NCI-H146 (cell line): ENCODE measurements at places on chromosomes 12 and 14.

DNA sequence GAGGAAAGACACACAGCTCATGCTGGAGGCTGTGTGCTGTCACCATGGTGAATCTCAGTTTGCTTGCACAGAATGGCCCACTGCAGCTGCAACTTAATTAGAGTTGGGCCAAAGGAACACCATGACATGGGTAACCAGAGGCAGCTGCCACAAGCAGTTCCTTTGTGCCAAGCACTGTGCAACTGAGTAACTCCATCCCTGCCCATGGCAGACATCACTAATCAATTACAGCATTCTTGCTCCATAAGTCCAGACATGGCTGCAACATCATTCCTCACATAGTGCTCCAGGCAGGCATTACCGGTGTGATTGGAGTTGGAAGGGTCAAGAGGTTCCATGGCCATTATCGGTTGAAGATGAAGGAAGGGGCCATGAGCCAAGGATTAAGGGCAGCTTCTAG is 207.0 kb downstream of the RBM19 start:
- DNase-seq: no peak

DNA sequence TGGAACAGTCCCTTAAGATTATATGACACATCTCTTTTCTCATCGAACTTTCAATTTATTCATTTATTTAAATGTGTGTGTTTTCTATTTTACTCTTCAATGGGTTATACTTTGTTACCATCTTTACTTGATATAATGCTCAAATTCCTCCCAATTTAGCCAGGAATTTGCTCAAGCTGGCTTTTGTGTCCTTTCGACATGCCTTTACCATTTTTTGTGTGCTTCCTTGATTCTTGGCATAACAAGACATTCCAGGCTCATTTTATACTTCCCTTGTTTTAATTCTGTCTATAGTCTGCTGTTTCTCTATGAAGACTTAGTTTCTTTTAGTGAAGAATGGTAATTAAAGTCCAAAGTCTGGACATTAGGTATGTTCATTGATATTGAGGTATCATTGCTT is 315.8 kb downstream of the AEBP2 start:
- no peak for DNase-seq

GRCh38 chr12:9070351-9070750 is 45.4 kb downstream of the A2M start:
- no peak for DNase-seq

GRCh38 chr12:97404543-97404942 is 58.1 kb upstream of the RMST start:
- DNase-seq: peak; percentile 61

DNA sequence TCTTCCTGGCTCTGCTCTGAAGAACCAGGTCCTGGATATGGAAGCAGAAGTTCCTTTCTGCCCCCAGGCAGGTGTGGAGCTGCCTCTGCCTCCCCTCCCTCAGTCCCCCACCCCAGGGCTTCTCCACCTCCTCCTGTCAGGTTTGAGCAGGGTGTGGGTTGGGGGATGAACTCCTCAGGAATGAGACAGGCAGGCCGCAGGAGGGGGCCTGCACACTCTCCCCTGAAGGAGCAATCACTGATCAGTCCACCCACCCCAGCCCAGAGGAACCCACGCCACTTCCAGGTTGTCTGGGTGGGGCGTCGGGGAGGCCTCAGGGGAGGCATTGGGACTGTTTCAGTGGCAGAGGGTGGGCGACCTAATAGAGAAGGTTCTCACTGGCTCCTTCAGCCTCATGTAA is 26.6 kb downstream of the FAIM2 start:
- DNase-seq: no peak

DNA sequence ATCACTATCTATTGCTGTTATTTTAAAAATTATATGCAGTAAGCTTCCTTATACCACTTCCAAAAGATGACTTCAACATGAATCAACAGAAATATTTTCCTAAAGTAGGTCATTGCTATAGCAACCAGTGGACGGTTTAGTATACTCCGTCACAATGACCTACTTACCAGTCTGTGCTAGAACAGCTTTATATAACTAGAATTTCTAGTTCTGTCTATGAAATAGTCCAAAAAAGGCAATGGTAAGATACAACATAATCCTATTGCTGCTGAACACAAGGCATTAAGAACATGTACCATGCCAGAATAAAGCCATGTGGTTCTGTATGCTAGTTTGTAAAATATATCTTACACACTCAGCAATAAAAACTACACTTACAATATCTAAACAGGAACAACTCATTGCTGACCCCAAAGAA is 40.7 kb upstream of the MTERF2 start:
- DNase-seq: peak; percentile 13

DNA sequence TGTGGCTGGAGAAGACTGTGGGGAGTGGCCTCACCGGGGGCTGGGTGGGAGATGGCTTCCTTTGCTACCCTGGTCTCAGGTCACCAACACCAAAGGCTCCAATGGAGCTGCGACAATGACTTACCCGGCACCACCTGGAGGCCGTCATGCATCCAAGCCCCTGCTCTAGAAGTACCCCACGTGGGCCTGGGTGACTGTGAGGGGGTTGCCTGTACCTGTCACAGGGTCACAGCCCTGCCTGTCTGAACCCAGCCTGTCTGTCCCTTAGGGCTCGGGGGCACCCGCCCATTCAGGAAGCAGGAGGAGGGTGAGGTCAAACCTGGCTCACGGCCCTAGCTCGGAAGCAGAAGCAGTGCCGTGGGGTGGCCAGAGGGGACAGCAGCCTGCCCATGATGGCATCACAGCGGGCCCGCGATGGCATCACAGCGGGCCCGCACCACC is 18.9 kb downstream of the ABCB9 start:
- no peak for DNase-seq

- DNase-seq: no peak
These were observed 56.0 kb downstream of the MDGA2 start for GRCh38 chr14:47619392-47619791.

DNA sequence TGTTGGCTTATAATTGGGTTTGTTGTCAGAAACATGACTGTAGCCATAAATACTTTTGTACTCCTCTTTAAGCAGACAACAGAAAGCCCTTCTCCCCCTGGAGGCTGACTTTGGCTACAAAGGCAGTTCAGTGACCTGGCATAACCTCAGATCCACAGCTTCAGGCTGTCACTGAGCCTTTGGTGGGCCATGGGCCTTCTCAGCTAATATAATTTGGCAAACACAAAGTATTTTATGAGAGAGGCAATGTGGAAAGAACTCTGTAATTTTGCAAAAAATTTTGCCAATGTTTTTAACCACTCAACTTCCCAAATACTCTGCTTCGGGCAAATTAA is 15.5 kb upstream of the MGP start:
- no peak for DNase-seq

DNA sequence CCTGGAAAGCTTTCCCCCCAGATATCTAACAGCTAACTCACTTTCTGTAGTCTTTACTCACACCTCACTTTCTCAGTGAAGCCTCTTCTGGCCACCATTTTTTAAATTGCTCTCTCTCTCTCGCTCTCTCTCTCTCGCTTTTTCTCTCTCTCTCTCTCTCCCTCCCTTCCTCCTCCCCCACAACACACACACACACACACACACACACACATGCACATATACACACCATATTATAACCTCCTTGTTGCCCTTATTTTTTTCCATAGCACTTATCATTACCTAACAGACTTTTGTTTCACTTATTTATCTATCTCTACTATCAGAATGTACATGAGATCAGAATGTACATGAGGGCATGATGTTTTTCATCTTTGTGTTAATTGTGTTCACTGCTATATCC is 156.8 kb downstream of the DUSP6 start:
- DNase-seq: no peak

GRCh38 chr14:90040411-90040810 is 21.4 kb upstream of the KCNK13 start:
- DNase-seq: no peak

- DNase-seq: no peak
These were observed 80.0 kb upstream of the SLC8A3 start for GRCh38 chr14:70268760-70269159.

- peak; percentile 54 for DNase-seq
These were observed 23.0 kb downstream of the PDE6H start for GRCh38 chr12:14995583-14996425.

- no peak for DNase-seq
These were observed 31.5 kb downstream of the DTX1 start for GRCh38 chr12:113088037-113088436.

DNA sequence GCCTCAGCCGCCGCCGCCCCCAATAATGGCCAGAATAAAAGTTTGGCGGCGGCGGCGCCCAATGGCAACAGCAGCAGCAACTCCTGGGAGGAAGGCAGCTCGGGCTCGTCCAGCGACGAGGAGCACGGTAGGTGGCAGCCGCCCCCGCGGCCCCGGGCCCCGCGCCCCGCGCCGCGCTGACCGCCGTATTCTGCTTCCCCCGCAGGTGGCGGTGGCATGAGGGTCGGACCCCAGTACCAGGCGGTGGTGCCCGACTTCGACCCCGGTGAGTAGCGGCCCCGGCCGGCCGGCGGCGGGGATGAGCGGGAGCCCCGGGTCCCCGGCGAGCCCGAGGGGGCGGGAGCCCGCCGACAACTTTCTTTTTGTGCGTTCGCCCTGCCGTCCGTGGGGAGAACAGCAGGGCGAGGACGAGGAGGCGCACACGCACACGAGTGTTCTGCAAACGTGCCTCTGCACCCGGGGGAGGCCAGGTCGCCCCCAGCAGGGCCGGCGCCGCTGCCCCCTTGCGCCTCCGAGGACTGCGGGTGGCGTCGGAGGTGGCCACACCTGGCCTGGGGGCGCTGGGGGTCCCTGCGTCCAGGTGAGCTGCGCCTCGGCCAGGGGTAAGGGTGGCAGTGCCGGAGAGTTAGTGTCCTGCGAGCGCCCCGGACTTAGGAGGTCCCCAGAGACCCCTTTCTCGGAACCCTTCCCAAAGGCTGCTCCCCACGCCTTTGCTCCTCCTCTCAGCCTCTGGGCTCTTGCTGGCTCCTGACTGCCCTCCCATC is 794 bp downstream of the RCOR1 start:
- DNase-seq: peak; percentile 37

DNA sequence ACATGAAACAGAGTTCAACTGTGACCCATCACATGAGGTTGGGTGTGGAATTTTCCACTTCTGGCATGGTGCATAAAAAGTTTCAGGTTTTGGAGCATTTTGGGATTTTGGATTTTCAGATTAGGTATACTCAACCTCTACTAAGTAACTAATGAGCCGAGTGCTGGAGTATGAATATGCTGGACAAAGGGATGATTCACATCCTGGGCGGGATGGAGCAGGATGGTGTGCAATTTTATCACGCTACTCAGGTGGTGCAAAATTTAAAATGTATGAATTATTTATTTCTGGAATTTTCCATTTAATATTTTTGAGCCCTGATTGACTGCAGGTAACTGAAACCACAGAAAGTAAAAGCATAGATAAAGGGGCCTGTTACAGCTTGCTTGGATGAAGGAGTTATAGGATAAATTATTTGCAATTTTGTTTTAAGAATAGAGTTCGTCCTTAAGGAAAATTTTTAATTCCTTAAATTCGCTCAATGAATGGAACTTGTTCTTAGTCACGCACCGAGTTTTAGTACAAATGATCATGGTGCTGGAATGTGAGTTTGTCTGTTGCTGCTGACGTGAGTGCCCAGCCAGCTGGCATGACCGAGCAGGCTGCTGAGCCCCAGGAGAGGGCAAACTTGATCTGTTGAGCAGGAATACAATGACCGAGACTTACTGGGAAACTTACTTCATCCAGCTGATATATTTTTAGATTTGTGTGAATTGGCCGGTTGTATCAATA is 176.3 kb downstream of the ESR2 start:
- DNase-seq: no peak

GRCh38 chr12:6193853-6194815 is 6.1 kb upstream of the CD9 start:
- peak; percentile 71 for DNase-seq

DNA sequence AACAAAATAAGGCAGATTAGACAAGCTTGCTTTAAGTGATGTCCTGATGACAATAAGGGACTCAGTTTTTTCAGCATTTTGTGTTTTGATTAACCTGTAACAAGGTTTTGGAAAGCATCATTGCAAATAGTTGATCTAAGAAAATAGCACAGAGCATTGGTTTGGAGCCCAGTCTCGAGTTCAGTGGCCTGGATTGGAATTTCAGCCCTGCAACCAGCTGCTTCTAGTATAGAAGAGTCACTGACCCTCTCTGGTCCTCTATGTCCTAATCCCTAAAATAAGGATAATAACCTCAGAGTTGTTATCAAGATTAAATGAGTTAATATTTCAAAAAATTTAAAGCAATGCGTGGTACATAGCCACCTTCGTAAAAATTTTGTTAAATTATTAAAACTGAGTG is 25.5 kb downstream of the PDZRN4 start:
- DNase-seq: no peak

GRCh38 chr12:125295550-125295949 is 230.3 kb downstream of the AACS start:
- DNase-seq: no peak

GRCh38 chr14:71460091-71460490 is 472.1 kb upstream of the RGS6 start:
- DNase-seq: no peak

GRCh38 chr14:38994731-38995130 is 108.3 kb downstream of the SEC23A start:
- peak; percentile 32 for DNase-seq

GRCh38 chr14:70873627-70874026 is 33.6 kb upstream of the PCNX1 start:
- DNase-seq: no peak

DNA sequence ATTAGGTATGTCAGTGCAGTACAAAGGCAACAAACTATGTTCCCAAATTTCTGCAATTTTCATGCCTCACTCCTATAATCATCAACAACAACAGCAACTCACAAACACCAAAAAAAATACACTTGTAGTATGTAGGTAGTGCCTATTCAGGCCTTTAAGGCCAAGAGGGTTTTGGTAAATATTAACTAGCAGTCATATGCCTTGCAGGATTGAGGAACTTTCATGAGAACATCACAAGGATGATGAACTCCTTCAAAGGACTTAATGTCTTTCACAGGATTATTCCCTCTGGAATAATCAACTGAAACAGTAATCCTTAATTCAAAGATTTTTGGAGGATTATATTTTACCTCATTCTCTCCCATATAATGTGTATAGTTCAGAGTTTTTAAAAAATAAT is 293.8 kb downstream of the NOVA1 start:
- DNase-seq: no peak

GRCh38 chr12:47742253-47742825 is 16.3 kb downstream of the RAPGEF3 start:
- DNase-seq: peak; percentile 31

- DNase-seq: peak; percentile 18
These were observed 498.4 kb downstream of the RMST start for GRCh38 chr12:97960741-97961608.

GRCh38 chr12:106974511-106974910 is 12.4 kb downstream of the MTERF2 start:
- peak; percentile 52 for DNase-seq

DNA sequence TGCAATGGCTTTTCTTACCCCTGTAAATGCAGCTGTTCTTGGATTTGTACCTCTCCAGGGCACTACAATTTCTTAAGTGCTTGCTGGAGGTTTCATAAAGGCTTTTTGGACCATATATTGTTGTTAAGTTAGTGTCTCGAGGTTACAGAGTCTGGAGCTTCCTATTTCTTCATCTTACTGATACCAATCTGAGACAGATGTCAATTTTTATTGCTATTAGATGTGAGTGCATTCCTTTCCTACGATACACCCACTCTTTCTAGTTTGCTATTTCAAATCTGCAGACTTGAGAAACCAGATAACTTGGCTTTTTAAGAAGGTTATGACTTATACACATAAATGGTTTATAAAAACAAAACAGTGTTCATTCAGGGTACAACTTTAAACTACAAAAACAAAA is 2.1 kb downstream of the NOXRED1 start:
- no peak for DNase-seq

- DNase-seq: no peak
These were observed 56.0 kb downstream of the ELK3 start for GRCh38 chr12:96250119-96250685.
